ENCODE measurements at places on chromosomes 4 and X. TPM values are rescaled to one million over a fixed set of nuclear protein-coding genes. Genes with fewer than 3 reads are reported as not detected.

The ERCC6L gene
- polyA plus RNA-seq, result 2.4 TPM

DNA sequence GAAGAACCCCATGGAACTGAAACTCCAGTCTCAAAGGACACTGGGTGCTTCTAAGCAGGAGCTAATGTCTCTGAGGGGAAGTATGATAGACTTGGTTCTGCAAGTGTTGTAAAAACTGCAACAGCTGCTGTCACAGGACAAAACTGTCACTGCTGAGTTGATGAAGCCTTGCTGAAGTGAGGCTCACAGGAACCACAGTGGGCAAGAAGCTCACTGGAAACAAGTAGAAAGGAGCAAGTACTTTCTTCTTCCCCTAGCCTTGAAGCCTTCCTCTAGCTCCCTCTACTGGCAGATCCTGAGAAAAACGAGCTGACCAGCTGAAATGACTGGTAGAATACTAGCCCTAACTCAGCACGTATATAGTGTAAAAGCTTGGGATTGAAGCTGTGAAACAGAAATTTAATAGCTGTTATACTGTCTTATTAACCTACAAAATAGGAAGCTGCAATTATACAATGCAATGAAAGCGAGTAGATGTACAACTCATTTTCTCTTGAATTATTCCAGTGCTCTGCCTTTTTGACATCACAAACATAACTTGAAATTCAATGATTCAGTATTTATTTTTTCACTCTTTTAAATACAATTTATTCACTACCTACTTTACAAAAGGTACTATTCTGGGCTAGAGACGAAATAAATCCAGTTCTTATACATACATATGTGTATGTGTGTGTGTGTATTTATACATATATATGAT is 91.4 kb downstream of the GABRB1 start:
- DNase-seq, result peak; percentile 81

GRCh38 chr4:104449537-104449936 is 45.2 kb downstream of the CXXC4 start:
- DNase-seq, result no peak

The SLC25A5 gene
- polyA plus RNA-seq, result 378 TPM

Measured in brain (organoid and tissue), 16 donors.